Effector memory CD4-positive, alpha-beta T cell (primary cell): ENCODE measurements at places on chromosomes 4 and X.

- H3K27ac ChIP-seq, result no peak overlapping the region
- no peaks in the 10 kb centered on the region for H3K27me3 ChIP-seq
- no peak for DNase-seq
- no peaks in the 10 kb centered on the region for H3K4me1 ChIP-seq
Observed at GRCh38 chr4:68182382-68182820, 52.7 kb upstream of the TMPRSS11F start.

- H3K4me1 ChIP-seq, result no peaks in the 10 kb centered on the region
- H3K27me3 ChIP-seq, result no peaks in the 10 kb centered on the region
- no peak overlapping the region for H3K27ac ChIP-seq
- DNase-seq, result no peak
Observed at GRCh38 chrX:110145854-110146253, 142.9 kb downstream of the TMEM164 start.

DNA sequence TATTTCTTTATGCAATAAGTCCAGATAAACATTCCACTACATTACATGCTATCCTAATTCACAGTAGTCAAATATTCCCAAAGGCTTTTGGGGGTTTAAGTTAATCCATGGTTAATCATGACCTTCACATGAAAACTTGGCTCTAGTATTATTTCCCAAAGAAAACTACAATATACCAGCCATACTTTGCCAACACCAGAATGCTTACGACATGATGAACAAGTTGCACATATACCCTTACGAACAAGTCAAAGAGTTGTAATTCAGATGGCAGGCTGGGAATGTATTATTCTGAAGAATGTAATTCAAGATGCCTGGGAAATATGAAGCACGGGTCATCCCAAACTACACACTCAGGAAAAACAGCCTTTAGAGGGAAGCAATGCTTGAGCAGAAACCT lies 499.6 kb downstream of the PPARGC1A start:
- H3K27me3 ChIP-seq, result no peaks in the 10 kb centered on the region
- no peak overlapping the region for H3K4me3 ChIP-seq
- H3K27ac ChIP-seq, result no peak overlapping the region
- H3K4me1 ChIP-seq, result no peaks in the 10 kb centered on the region
- no peak for DNase-seq

DNA sequence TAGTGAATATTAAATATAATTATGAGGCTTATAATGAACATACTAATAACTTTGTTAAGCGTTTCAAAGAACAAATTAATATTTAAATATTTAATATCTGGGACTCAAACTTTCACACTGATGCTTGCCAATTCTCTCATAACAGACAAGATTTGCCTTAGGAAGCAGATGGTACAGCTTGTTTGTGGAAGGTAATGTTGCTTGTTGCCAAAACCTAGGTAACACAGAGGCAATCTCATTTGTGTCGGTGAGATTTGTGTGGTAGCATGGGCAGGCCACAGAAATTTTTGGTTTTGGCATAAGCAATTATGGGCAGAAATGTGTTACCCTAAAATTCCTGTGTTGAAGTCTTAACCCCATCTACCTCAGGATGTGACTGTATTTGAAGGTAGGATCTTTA lies 114.9 kb upstream of the AFF2 start:
- H3K4me3 ChIP-seq, result no peak overlapping the region
- no peak for DNase-seq
- H3K27me3 ChIP-seq, result no peaks in the 10 kb centered on the region
- no peaks in the 10 kb centered on the region for H3K4me1 ChIP-seq
- no peaks in the 10 kb centered on the region for H3K36me3 ChIP-seq

DNA sequence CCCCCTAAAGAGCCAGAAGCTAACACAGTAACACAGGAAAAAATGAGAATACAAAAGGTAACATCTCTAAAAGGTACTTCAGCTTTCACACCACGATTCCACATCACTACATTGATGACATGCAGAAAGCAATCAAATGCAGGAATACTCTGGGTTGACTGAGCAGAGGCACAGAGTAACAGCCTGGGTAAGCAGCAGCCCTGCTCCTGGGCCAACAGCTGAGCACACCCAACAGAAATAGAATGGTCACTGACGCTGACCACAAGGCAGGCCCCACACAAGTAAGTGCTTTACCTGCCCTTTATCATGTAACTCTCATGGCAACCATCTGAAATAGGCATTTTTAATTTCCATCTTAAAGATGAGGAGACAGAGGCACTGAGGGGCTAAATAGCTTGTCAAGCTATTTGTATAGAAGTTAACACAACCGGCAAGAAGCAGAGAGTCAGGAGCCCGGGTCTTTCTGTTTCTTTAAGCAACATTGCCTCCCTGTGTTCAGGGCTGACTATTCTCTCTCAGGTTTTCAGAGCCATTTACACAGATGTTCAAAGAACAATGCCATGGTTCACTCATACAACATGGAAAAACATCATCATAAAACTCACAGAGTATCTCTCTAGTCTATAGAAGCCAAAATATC lies 168.9 kb downstream of the ZNF674 start:
- no peak overlapping the region for H3K27ac ChIP-seq
- no peak for DNase-seq
- H3K36me3 ChIP-seq, result no peaks in the 10 kb centered on the region
- H3K27me3 ChIP-seq, result no peaks in the 10 kb centered on the region
- no peak overlapping the region for H3K4me3 ChIP-seq

- H3K27me3 ChIP-seq, result no peaks in the 10 kb centered on the region
- H3K36me3 ChIP-seq, result no peaks in the 10 kb centered on the region
- no peak overlapping the region for H3K27ac ChIP-seq
- no peak overlapping the region for H3K4me3 ChIP-seq
- no peaks in the 10 kb centered on the region for H3K4me1 ChIP-seq
Observed at GRCh38 chr4:66569228-66569627, 898.9 kb upstream of the EPHA5 start.

- H3K36me3 ChIP-seq, result no peaks in the 10 kb centered on the region
- H3K27me3 ChIP-seq, result no peaks in the 10 kb centered on the region
- no peak for DNase-seq
- H3K4me1 ChIP-seq, result peaks cover 3% of the 10 kb centered on the region
- no peak overlapping the region for H3K27ac ChIP-seq
Observed at GRCh38 chr4:81565142-81565870, 93.6 kb upstream of the RASGEF1B start.

DNA sequence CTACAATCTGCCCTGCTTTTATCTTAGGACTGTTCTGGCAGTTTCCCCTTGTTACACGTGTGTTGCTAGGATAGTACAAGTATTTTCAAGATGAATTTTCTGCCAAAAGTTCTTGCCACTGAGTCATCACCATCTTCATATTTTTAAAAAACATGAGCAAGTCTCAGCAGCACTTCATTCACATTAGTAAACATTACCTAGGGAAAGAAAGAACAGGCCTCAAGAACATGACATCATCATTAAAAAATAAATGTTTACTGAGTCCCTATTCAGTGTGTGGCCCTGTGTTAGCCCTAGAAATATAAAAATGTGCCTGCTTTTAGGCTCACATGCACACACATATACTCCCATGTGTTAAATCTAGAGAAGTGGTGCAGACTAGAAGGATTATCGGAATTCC lies 18.7 kb upstream of the GPC3 start:
- DNase-seq, result no peak
- H3K36me3 ChIP-seq, result no peaks in the 10 kb centered on the region
- no peak overlapping the region for H3K27ac ChIP-seq
- H3K4me3 ChIP-seq, result no peak overlapping the region
- H3K27me3 ChIP-seq, result no peaks in the 10 kb centered on the region
- H3K4me1 ChIP-seq, result no peaks in the 10 kb centered on the region

- no peaks in the 10 kb centered on the region for H3K27me3 ChIP-seq
- no peaks in the 10 kb centered on the region for H3K4me1 ChIP-seq
- H3K36me3 ChIP-seq, result no peaks in the 10 kb centered on the region
- no peak overlapping the region for H3K4me3 ChIP-seq
- H3K27ac ChIP-seq, result no peak overlapping the region
Observed at GRCh38 chrX:41759817-41760216, 35.8 kb downstream of the GPR82 start.

GRCh38 chr4:304969-305680 lies at the start of gene ZNF732:
Gene ZNF732, minus strand, starts transcription at chr4:305474. Its CDS starts 164 bp downstream, at chr4:305310.
- DNase-seq, result no peak
- H3K4me1 ChIP-seq, result no peaks in the 10 kb centered on the region
- H3K4me3 ChIP-seq, result no peak within 1 kb of the TSS
- no peaks in the 10 kb centered on the region for H3K36me3 ChIP-seq

- no peaks in the 10 kb centered on the region for H3K4me1 ChIP-seq
- H3K27me3 ChIP-seq, result no peaks in the 10 kb centered on the region
- no peak for DNase-seq
Observed at GRCh38 chr4:93764639-93765246, 63.8 kb upstream of the ATOH1 start.

DNA sequence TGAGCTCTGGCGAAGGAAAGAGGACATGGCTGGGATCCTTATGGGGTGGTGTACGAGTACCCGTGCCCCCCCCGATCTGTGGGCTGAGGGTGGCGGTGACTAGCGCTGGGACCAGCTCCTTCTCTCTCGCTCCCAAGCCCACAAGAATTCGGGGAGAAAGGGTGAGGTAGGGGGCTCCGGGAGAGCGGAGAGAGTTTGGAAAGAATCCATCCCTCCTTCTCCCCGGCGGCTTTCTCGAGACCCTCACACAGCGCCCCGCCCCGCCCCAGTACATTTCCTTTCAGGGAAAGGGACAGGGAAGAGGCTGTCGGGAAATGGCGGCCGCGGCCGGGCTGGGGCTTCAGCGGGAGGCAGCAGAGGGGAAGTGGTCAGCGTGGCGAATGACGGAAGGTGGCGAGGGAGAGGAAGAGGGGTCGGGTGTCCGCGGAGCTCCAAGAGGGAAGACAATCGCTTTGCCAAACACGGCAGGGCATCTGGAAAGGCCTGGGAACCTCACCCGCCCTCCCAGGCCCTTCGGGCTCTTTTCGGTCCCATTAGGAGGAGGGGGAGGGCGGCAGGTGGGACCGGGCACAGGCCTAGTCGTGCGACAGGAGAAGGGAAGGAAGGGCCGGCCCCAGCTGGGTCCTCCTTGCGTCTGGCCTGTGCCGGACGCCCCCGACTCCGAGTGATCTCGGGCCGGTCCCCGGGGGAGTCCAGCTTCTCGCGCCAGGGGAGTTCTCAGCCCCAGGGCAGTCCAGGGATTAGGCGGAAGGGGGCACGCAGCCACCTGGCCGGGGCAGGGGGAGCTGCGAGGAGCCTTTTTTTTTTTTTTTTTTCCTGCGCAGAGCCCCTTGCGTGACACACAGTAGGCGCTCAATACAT lies 10.2 kb downstream of the HNRNPH2 start:
- H3K27ac ChIP-seq, result peak overlapping the region; percentile 60
- H3K27me3 ChIP-seq, result no peaks in the 10 kb centered on the region
- H3K4me1 ChIP-seq, result no peaks in the 10 kb centered on the region
- peak; percentile 3 for DNase-seq
- H3K4me3 ChIP-seq, result peak overlapping the region; percentile 61

DNA sequence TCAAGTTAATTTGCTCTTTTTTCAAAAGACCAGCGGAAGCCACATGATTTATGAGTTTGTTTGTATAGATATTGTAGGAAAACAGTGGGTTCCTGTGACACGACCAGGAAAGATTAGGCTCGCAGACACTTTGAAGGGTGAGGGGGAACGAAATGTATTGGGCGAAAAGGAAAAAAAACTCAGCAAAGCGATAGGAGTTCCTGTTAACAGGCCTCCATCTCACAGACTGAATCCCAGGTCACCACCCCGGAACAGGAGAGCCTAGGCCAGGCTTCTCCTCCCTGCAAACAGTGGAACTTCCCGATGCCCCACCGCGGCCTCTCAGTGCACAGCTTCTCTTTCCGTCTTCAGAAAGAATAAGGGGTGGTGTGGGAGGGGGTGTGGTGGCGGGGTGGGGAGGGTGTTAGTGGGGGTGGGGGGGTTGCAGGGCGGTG lies 181.8 kb upstream of the GPRIN3 start:
- no peak for DNase-seq
- no peaks in the 10 kb centered on the region for H3K36me3 ChIP-seq
- H3K27ac ChIP-seq, result no peak overlapping the region
- no peaks in the 10 kb centered on the region for H3K27me3 ChIP-seq
- no peaks in the 10 kb centered on the region for H3K4me1 ChIP-seq

DNA sequence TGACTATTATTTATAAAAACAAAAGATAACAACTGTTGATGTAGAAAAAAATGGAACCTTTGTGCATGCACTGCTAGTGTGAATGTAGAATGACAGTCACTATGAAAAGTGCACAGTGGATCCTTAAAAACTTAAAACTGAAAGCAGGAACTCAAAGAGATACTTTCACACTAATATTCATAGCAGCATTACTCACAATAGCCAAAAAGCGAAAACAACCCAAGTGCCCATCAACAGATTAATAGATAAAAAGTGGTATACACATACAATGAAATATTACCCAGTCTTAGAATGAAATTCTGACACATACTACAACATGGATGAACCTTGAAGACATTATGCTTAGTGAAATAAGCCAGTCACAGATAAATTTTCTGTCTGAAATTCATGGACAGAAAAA lies 23.8 kb downstream of the CENPC start:
- H3K4me3 ChIP-seq, result no peak overlapping the region
- no peak overlapping the region for H3K27ac ChIP-seq
- DNase-seq, result no peak
- no peaks in the 10 kb centered on the region for H3K4me1 ChIP-seq

DNA sequence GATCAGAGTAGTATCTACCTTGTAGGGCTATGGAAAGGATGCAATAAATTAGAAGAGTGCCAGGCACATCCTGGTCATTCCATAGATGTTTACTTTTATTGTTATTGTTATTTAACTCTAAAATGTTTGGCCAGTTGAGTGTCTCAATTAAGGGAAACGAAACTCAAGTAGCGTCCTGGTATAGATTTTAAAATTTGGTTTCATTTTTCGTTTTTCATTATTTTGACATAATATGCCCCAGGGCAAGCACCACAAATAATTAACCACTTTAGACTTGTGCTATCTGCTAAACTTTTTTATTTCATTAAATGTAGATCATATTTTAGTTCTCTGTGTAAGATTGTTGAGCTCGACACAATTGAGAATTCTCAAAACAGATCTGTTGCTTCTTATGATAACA lies 179.7 kb upstream of the PRPS2 start:
- H3K4me1 ChIP-seq, result no peaks in the 10 kb centered on the region
- H3K27me3 ChIP-seq, result no peaks in the 10 kb centered on the region
- H3K36me3 ChIP-seq, result no peaks in the 10 kb centered on the region
- no peak overlapping the region for H3K27ac ChIP-seq
- DNase-seq, result no peak

DNA sequence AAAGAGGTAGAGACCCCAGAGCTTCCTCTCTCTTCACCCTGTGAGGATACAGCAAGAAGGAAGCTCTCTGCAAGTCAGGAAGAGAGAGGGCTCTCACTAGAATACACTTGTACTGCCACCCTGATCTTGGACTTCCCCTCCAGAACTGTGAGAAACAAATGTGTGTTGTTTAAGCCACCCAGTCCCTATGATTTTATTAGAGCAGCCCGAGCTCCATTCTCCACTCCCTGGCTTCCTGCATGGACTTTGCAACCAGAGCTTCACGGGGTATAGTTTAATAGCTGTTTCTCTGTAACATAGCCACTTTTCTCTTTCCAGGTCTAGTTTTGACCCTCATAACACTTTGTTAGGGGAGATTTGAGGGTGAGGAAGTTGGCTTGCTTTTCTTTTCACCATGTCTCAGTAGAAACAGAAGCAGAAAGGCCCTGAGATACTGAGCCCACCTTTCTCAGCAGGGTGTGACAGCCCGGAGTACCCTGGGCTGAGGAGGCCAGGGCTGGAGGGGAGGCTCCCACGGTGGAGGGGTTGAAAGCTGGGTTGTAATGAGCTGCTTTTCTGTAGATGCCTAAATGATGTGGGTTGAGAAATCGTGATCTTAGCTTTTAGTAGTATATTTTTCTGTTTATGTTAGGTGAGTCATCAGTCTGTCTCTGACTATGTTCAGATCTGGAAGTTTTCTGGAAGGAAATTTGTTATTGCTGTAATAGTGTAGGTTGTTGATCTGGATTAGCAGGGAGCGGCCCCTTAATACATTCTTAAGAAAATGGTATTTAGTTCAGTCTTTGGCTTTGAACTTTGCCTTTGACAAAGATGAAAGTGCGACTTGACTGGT lies 118.6 kb downstream of the PTTG2 start:
- no peak overlapping the region for H3K4me3 ChIP-seq
- no peak for DNase-seq
- no peaks in the 10 kb centered on the region for H3K27me3 ChIP-seq
- H3K36me3 ChIP-seq, result peaks cover 4% of the 10 kb centered on the region
- H3K4me1 ChIP-seq, result no peaks in the 10 kb centered on the region
